ENCODE measurements at places on chromosomes 4 and X. TPM values are rescaled to one million over a fixed set of nuclear protein-coding genes. Genes with fewer than 3 reads are reported as not detected.

Gene FAM47E
- 9.6 TPM for total RNA-seq

Gene PCSK1N
- 4.5 TPM for total RNA-seq

Gene SRPX
- 46.1 TPM for total RNA-seq

Gene FAM193A
- total RNA-seq, result 36.2 TPM

Gene STK32B
- total RNA-seq, result 0.94 TPM

Gene MED12
- 71.4 TPM for total RNA-seq
